ENCODE measurements at places on chromosomes 16 and 17.

DNA sequence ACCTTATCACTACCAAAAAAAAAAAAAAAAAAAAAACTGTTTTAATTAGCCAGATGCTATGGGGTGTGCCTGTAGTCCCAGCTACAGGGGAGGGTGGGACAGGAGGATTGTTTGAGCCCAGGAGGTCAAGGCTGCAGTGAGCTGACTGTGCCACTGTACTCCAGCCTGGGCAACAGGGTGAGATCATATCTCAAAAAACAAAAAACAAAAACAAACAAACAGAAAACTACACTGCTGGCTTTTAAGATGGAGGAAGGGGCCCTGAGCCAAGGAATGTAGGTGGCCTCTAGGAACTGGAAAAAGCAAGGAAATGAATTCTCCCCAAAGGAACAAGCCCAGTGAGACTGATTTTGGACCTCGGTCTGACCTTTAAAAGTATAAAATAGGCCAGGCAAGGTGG lies 61.4 kb downstream of the BEAN1 start:
- no peak for DNase-seq

DNA sequence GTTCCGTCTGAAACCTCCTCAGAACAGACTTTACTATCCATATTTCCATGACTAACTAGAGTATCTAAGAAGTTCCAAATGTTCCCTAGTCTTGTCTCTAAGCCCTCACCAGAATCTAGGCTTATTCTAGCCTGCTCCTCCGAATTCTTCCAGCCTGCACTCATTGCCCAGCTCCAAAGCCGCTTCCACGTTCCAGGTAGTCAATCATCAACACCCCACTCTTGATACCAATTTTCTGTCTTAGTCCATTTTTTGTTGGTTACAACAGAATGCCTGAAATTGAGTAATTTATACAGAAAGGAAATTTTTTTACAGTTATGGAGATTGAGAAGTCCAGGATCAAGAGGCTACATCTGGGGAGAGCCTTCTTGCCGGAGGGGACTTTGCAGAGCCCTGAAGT lies 21.1 kb downstream of the SLC38A8 start:
- DNase-seq = no peak

DNA sequence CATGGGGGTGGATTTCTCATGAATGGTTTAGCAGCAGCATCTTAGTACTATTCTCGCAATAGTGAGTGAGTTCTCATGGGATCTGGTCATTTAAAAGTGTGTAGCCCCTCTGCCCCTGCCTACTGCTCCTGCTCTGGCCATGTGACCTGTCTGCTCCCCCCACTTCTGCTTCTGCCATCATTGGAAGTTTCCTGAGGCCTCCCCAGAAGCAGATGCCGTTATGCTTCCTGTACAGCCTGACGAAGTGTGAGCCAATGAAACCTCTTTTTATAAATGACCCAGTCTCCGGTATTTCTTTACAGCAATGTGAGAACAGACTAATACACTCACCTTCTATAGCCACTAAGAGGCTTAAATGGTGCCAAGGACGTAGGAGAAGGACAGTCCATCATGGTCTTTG lies 51.5 kb downstream of the NOL11 start:
- DNase-seq = no peak

GRCh38 chr17:57463103-57463885 lies 207.0 kb downstream of the MSI2 start:
- DNase-seq = peak; percentile 58

GRCh38 chr17:70313086-70313852 lies 143.9 kb downstream of the KCNJ2 start:
- no peak for DNase-seq

All from stimulated activated CD4-positive, alpha-beta T cell treated with anti-CD3 and anti-CD28 coated beads, TNF-alpha, amount 100 ng/mL, for 24 hours (primary cell).